ENCODE measurements at places on chromosomes 7 and 10. TPM values are rescaled to one million over a fixed set of nuclear protein-coding genes. Genes with fewer than 3 reads are reported as not detected.
A peak's percentile ranks its signal among the peaks of the same experiment; 100 is the strongest.

Gene LRGUK
- under 0.01 TPM for total RNA-seq

- no peak for DNase-seq
Observed at GRCh38 chr10:876438-876837, 55.1 kb downstream of the LARP4B start.

Gene HECW1
- 6.1 TPM for total RNA-seq

DNA sequence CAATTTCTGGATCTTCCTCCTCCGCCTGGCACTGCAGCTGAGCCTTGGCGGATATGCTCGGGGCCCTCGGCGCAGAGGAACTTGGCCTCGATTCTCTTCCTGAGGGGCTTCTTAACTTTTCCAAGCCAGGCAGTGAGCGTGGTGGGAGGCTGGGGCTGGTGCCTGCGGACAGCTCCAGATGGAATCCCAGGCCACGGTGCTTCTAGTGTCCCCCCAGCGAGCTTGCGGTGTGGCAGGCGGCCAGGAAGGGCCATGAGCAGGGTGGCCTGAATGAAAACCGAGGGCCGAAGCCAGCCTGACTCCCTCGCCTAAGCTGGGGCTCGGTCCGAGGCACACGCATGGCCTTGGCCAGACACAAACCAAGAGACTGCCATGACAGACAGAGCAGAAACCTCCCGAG, 31.3 kb downstream of the RCC1L start:
- DNase-seq = no peak

DNA sequence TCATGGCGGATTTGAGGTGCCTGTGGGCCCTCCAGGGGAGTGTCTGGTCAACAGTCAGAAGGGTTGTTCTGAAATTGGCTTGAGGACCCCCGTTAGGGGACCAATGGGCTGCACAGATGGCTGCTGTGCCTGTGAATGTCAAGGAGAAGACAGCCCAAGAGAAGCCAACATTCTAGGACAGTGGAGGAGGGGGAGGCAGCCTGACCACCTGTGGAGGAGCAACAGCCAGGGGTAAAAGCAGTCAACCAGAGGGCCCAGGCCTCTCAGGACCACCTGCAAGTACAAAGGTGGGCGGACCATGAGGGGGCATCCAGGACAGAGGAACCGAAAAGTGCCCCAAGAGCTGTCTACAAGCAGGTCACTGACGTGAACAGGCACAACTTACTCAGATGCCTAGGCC, 76.6 kb downstream of the VSTM4 start:
- DNase-seq = no peak

Gene TUBAL3
- total RNA-seq = not detected

DNA sequence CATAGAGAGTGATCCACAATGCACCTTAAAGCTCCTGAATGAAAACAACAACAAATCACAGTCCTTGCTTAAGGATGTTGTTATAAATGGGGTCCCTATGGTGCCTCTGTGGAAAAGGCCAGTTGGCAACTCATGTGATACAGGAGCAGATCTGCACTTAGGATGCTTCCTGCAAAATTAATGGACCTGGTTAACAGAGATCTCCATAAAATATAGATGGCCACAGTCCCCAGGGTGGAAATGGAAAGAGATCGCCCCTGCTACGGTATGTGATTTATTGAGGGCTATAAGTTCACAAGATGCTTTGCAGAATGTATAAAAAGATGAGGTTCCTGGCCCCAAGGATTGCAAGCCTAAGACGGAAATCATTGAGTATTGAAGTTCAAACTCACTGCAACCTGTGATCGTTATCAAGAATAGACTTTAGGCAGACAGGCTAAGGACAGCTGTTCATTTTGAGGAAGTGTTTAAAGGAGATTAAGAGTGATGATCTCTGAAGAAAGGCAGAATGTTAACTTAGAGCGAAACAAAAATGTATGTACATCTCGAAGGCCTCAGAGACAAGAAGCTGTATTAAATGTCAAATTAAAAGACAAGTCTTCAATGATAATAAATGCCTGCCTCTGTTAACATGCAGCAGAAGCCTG, 174.1 kb upstream of the PLPP4 start:
- no peak for DNase-seq

DNA sequence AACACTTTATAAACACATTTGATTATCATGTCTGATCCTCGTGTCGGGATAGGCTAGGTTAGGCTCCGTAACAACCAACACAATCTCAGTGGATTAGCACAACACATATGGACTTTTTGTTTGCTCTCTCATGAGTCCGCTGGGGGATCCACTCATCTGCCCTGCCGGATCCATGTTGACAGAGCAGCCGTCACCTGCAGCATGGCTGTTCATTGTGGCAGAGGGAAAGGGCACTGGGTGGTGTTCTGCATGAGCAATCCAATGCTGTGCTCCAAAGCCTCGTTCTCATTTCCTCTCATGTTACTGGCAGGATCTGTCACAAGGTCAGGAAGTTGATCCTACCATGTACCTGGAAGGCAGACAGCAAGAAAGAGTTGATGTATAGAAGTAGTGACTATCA, 62.5 kb upstream of the RAPGEF5 start:
- DNase-seq = no peak

Gene BAIAP2L1
- 5.3 TPM for total RNA-seq

Gene CALHM3
- total RNA-seq = not detected

GRCh38 chr10:24042884-24043283, 166.1 kb upstream of the KIAA1217 start:
- no peak for DNase-seq

GRCh38 chr7:140697447-140698143, 1.1 kb downstream of the NDUFB2 start:
- DNase-seq = peak; percentile 58

Gene ITPRID1
- not detected for total RNA-seq

GRCh38 chr7:131431289-131431688, 103.6 kb downstream of the MKLN1 start:
- DNase-seq = peak; percentile 92

DNA sequence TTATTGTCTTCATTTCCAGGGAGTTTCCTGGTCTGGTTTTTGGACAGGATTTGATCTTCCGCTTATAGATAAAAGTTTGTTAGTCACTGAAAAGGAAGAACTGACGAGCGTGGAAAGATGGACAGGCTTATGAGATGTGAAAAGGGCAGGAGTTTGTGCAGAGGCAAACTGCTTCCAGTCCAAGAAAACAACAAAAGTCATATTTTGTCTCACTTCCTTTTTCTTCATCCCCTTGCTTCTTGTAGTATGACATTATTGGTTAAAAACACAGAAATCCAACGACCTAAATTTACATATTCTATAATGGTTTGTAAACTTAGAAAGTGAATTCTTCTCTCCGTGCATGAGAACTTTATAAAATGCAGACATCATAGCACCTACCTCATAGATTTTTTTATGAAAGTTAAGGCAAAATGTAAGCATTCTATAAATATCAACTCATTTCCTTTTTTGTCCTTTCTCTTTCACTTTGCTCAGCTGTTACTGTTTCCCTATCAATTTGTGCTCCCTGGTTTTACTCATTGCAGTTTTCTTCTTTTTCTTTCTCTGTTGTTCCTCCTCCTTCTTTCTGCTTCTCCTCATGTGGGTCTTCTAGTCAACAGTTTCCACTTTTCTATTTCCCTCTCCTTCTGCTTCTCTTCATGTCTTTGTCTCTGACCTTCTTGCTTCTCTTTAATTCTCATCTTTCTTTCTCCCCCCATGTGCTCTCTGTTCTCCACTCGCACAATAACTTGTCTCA, 370.2 kb downstream of the ARL4A start:
- DNase-seq = no peak

DNA sequence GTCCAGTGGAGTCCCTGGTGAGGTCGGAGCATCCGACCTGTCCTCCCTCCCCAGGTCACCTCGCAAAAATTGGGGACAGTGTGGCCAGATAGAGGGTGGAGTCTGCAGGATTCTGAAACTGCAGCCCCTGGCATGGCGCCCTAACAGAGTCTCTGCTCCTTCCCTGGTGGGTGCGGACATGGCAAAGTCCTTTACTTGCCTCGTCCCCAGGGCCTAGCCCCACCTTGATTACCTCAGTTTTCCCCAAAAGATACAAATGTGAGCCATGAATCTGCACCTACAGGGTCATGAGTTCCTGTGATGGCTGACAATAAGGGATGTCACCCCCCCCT, 47.7 kb downstream of the NPVF start:
- no peak for DNase-seq

- no peak for DNase-seq
Observed at GRCh38 chr10:62580396-62580795, 206.2 kb downstream of the ZNF365 start.

DNA sequence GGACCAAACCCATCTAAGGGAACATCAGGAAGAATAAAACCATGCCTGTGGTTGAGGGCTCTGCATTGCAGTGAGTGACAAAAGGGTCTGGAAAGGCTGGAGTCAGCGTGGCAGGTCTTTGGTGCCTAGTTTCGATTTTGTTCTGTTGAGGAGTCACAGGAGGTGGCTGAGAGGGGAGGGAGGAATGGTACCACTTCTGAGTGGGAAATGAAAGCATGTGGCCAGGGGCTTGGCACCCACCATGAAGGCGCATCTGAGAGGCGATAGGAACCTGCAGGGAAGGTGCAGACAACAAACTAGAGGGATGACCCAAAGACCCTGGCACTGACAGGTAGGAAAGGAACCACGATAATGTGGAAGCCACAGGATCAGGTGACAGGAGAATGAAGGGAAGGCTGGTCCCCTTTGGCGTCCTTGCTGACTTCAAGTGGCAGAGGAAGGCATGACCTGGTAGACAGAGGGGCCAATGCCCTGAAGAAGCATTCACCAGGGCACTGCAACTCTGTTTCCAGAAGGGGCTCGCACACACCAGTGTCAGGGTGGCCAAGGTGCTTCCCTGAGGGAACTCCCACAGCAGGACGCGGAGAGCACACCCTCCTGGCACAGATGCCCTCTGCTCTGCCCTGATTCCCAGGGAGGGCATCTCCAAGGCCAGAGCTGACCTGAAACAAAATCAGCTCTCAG, 41.7 kb downstream of the HIPK2 start:
- no peak for DNase-seq

All from fibroblast of lung (primary cell).